CD4-positive, CD25-positive, alpha-beta regulatory T cell (primary cell): ENCODE measurements at places on chromosomes 2 and 18.

GRCh38 chr2:136210822-136211221 is 92.9 kb upstream of the CXCR4 start:
- DNase-seq: no peak

DNA sequence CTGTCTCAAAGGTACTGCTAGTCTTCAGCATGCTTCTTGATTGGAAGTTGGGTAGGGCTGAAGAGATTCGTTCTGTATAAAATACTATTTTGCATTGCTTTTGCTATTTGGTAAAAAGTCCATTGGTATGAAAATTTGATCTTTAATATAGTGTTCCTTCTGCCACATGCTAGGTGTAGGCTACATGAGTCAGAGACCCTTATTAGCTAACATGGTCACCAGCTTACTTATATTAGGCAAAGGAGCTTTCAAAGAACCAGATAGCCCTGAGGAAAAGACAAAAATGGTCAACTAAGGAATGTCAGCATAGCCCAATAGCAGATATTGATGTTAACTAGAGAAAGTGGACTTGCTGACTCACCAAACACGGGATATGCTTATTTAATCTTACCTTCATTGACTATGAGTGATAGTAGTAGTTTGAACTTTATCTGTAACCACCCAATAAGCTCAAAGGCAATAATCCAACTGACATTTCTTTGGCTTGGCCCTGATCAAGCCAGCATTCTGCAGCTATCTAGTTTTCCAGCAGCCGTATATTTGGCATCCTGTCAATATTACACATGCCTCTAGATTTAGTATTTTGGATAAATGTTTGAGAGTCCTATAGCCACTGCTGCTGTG is 110.0 kb downstream of the TPGS2 start:
- DNase-seq: no peak

DNA sequence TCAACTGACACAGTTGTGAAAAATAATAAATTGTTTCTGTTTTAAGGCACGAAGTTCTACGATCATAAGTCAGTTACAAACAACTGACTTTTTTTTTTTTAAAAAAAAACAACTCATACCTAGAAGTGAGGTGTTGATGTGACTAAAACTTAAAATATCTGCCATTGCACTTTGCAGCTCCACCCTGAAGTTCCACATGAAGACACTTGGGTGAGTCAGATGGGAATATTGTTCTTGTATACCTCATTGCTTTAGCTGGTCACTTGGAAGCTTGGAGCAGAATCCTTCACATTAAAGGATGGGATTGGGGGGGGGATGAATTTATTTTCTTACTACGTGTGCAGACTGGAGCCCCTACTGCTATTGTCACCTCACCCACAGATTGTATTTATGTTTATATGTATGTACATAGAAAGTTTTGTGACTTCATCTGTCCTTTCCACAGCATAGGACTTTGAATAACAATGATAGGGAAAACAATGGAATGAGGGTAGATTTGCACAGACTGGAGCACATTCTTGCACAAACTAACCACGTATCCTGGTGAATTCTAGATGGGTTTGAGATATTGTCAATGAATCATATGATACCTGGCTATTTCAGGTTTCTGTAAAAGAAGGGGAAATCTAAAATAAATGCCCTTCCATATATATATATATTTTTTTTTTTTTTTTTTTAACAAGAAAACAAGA is 57.9 kb upstream of the ARHGAP15 start:
- no peak for DNase-seq

GRCh38 chr2:20470211-20470610 is 23.3 kb downstream of the RHOB start:
- no peak for DNase-seq

DNA sequence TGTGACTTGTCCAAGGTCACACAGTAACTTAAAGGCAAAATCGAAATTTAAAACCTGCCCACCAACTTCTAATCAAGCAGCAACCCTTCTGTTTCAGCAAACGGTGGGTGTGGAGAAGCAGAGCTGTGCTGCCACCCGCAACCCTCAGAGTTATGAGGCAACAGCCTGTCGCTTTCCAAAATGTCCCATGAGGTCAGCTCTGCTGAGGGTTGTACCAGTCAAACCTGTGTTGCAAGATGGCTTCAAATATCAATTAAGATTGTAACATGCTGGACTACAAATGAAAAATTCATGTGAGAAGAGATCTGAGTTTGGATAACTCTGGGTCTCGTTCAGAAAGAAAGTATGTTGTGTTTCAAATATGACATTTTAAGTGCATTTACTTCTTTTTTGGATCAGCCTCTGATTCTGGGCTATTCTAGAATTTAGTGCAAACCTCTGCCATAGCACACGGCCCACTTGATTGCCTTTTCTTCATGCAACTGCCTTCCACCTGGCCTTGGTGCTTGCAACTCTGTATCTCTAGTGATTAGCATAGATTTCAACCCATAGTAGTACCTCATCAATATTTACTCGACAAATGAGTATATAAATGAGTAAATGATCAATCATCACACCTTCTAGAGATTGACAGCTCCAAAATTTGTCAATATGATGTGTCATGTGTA is 69.3 kb downstream of the TIMM21 start:
- DNase-seq: no peak

- DNase-seq: no peak
These were observed 333.1 kb downstream of the DSEL start for GRCh38 chr18:67183398-67183797.

DNA sequence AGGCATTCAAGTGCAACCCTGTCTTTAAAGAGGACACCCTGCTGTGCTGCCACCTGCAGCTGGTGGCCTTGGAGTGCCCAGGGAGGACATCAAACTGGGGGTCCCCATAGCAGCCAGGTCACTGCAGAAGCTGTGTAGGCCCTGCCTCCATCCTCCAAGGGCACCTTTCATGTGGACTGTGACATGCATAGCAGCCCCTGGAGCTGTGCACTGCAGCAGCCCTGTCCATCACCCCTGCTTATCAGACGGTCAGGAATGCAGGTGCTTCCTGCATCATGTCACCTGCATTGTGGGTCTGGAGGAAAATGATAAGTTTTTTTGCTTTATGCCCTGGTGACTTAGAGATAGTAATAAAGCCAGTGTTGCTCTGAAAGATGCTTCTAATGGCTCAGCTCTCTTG is 155.7 kb downstream of the DYSF start:
- DNase-seq: no peak

DNA sequence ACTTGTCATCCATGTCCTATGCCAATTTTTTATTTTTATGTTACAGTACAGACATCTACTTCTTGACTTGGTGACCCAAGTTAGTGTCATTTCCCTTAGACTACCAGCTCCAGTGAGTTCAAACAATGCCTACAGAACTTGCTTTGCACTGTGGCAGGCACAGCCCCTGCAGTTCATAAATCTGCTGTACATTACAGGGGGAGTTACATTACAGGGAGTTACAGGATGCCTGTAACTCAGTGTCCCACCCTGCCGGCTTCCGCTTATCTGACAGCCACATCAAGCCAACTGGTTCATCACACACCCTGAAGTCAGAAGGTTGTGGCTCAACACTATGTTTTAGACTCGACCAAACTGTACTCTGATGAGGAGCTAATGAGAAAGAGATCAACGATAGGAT is 7.8 kb upstream of the NPAS2 start:
- DNase-seq: no peak

- DNase-seq: no peak
These were observed 42.6 kb upstream of the RAPGEF4 start for GRCh38 chr2:172693037-172693436.

DNA sequence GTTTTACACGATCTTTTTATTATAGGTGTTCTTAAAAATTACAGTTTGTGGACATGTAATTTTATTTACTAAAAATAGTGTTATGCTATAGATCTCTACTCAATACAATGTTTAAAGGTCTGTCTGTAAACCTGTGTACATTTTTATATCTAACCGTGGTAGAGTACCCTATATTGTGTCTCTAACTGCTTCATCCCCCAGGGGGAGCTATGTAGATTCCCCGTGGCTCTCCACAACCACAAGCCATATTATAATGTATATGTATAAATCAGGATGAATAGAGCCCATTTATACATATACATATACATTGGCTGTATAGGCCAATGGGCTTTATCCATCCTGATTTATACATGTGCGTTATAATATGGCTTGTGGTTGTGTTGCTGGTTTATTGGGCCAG is 59.4 kb downstream of the ADAM23 start:
- DNase-seq: no peak

DNA sequence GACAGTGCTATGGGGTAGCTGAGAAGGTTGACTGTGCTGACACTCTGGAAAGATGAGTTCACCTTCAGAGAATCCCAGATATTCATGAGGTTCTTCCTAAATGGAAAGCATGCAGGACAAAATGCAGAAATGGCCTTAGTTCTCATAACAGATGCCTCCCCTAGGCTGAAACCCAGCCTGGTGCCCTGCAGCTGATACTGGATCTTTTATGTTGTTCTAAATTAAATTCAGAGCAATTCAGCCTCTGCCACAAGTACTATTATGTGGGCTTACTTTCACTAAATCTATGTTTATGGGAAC is 172.0 kb upstream of the SERPINE2 start:
- no peak for DNase-seq

GRCh38 chr2:238986491-238987351 is 138.8 kb downstream of the TWIST2 start:
- DNase-seq: no peak

GRCh38 chr2:20439193-20439475 is 7.7 kb upstream of the RHOB start:
- DNase-seq: no peak

- no peak for DNase-seq
These were observed 440.5 kb downstream of the NUP35 start for GRCh38 chr2:183564726-183565125.

GRCh38 chr18:22456547-22456946 is 38.8 kb upstream of the CTAGE1 start:
- DNase-seq: no peak

DNA sequence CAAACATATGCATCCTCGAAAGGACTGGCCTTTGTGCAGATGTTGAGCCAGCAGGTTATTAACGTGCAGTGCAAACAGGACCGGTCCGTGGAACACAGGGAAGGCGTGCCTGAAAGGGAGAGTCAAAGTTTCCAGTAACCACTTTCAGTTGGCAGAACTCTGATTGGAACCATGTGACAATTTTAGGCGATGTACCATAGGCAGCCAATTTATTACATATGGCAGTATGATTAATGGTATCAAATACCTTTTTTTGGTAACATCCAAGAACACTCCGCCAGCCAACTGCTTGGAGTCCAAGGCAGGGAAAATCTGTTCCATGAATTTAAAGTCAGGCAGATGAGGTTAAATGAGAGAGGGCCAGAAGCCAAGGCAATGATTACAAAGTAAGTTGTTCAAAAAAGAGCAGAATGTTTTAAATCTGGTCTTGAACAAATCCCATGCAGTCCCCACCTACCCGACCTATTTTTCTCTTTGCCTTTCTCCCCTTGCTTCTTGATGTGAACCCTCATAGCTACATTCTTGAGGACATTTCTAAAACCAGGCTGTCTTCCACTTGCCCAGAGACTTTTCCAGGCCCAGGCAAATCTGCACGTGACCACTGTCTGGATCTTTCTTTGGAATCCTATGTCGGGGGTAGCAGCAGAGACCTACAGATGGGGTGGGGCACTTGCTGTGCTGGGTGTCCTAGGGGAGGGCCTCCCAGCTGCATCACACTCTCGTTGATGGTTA is 351.7 kb downstream of the HRH4 start:
- DNase-seq: no peak

- no peak for DNase-seq
These were observed 264.4 kb upstream of the REV1 start for GRCh38 chr2:99754210-99754609.

GRCh38 chr2:216696751-216697560 is 1.6 kb upstream of the IGFBP5 start:
- DNase-seq: no peak

GRCh38 chr2:144452989-144453336 is 67.0 kb downstream of the ZEB2 start:
- DNase-seq: no peak

DNA sequence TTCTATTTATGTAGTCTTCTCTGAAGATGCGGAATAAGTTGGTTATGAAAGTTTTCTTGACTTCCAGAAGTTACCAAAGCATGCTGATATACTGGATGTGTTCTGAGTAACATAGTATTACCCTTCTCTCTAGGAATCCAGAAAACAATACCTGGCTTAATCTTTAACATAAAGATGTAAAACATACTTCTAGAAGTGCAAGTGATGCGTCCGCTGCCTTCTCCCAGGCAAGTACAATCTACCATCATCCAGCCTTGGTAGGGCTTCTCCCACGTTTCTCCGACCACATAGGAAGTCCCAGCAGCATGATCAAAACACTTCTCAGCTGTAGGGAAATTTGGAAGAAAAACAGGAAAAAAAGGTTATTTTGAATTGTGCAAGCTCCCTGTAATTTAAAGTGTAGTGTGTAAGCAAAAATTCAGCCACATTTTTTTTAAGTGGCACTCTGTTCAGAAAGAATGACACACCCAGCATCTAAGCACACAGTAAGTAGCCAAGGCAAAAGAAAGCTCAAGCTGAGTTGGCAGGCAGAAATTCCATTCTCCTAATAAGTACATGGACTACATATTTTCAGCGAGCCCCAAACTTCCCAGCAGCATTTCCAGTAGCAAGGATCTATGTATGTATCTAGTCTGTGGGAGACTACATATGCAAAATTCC is 5.2 kb downstream of the FN1 start:
- DNase-seq: no peak

- DNase-seq: no peak
These were observed at the start of gene CAVIN2 for GRCh38 chr2:191846515-191847476. Gene CAVIN2 (minus strand): TSS chr2:191847088. CDS start chr2:191846925, 163 bp downstream.

DNA sequence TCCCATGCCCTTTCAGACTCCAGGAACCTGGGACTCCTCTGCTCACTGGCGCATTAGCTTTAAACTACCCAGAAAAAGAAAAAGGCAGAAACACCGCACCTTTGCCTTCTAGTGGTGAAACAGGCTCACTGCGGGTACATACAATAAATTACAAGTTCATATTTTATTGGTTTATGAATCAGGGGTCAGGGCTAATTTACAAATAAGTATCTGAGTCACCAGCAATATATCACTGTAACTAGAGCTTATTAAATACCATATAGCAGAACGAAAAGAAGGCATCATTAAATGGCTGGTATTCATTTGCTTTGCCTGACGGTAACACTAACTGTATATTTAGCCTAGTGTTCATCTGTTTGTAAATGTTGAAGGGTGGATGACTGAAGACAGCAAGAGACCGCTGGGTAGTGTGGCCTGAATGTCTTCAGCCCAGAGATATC is 26.9 kb upstream of the DTNB start:
- peak; percentile 62 for DNase-seq

- DNase-seq: no peak
These were observed 41.4 kb downstream of the TET3 start for GRCh38 chr2:74025971-74026612.

GRCh38 chr2:216666461-216667233 is 28.7 kb downstream of the IGFBP5 start:
- DNase-seq: peak; percentile 55

DNA sequence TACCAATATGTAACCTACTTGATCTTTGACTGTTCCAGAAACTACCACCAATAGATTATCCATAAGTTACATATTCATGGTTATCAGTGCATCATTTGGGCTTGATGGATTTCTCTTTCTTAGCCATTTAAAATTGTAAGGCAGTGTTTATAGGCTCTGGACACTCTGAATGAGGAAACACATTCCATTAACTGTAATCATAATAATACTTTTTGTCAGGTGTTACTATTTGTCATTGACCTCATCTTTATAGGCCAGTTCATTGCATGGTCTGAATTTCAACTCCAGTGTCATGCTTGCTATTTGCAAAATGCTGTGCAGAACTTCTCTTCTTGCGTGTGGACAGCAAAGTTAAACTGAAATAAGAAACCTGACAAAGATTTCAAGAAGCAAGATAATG is 1340.2 kb upstream of the ZEB2 start:
- no peak for DNase-seq

GRCh38 chr2:239245107-239245506 is 155.7 kb downstream of the HDAC4 start:
- no peak for DNase-seq

GRCh38 chr18:59669872-59670657 is 27.2 kb downstream of the CCBE1 start:
- no peak for DNase-seq
